NCI-H1436 (cell line): ENCODE measurements at places on chromosomes 6 and 20.

- no peak for DNase-seq
Measured at GRCh38 chr6:41634657-41635056, 3.6 kb upstream of the MDFI start.

DNA sequence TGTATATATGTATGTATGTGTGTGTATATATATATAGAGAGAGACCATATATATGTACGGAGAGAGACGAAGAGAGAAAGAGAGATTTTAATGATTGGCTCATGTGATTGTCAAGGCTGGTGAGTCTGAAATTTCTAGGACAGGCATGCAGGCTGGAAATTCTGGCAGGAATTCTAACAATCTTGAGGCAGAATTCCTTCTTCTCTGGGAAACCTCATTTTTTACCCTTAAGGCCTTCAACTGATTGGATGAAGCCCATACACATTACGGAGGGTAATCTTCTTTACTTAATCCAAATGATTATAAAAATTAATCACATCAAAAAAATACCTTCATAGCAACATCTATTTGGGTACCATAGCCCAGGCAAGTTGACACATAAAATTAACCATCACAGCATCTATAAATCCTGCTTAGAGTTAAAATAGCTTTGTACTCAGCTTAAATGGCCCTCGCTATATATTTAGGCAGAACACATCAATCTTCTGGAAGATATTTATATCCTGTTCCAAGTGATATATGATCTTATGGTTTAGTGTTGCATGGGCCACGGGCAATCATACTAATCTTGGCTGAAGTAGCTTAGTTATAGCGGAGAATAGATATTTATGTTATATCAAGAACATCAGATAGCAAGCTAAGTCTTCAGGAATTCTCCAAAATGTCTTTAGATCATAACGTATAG is 36.6 kb downstream of the ABRACL start:
- no peak for DNase-seq

DNA sequence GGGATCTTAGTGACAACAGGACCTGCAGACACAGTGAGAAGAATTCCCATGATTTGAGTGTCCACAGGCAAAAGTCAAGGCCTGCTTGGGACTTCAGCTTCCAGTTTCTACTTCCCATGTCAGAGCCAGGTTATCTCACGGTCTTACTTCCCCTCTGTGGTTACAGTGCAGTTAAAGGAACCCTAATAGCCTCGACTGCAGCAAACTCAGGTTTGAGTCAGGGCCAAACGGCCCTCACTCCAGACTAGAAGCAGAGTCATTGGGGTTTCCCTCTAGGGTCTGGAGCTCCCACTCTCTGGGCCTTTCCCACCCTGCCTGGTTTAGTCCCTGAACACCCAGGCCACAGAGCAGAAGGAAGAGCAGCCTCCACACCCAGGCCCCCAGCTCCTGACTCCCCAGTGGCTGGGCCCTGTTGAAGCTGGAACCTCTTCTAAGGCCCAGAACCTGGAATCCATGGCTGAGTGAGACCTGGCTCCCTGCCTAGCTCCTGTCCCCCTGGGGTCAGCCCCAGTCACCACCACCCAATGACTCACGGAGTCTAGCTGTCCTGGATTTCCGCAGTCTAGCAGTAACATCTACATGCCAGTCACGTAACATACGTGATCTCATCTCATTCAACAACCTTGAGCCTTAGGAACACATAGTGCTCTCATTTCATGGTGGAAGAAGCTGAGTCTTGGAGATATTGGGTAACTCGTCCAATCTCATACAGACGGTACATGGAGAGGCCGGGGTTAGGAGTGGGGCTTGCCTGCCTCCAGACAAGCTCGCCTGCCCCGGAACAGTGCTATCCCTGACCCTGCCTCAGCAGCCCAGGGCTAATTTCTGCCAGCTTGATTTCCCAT is 9.2 kb upstream of the GHRH start:
- no peak for DNase-seq

GRCh38 chr20:38635721-38636288 is 34.2 kb downstream of the ARHGAP40 start:
- DNase-seq: no peak

DNA sequence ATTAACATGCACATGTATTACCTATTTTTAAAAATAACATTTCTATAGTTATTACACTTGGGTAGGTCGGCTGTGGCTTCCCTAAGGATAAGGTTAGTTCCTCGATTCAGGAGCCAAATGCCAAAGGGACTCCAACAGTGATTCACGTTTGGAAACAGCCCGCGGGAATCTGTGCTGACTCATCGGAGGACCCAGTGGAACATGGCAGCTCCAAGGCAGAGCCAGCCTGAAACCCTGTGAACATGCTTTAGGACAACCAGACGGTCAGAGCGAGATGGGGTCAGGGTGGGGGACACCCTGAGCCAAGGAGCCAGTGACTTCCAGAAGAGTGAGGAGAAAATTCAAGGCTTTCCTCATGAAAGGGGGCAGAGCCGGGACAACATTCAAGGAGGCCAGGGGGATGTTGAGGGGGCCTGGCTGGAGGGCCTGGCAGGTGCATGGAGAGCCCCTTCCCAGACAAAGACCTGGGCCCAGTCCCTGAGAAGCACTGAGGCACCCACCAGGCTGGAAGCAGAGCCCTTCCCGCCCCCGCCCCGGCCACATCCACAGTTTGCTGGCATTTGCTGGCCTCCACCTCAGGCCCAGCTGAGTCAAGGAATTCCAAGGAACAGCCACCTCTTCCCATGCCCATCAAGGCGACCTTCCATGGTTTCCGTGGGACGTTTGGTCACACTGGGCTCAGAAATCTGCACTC is 133.2 kb downstream of the SNX5 start:
- no peak for DNase-seq

- no peak for DNase-seq
Measured at GRCh38 chr20:23268792-23269354, 81.7 kb upstream of the NXT1 start.

DNA sequence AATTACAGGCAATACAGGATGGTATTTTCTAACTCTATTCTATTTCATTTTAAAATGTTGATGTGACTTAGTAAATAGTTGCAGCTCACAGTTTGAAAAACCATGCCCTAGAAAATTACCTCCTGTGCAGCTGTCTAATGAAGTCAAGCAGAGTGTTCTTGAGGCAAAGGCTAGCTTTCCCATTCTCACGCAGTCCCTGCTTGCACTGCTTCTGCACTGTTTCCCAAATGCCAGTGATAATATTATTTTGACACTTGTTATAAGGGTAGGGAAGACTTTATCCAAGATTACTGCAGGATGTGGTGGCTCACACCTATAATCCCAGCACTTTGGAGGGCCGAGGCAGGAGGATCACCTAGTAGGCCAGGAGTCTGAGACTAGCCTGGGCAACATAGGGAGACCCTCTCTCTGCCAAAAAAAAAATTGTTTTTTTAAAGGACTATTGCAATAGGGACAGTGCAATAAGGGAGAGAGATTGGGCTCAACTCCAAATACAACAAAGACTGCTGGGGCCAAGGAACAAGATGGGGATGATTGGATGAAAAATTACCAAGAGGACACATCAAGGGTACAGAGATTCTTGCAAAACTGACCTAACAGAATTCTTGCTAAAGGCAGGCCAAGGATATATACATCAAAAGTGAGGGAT is 196.1 kb downstream of the LY86 start:
- DNase-seq: no peak

- no peak for DNase-seq
Measured at GRCh38 chr6:3026791-3027626, 27.3 kb downstream of the NQO2 start.

GRCh38 chr20:20955892-20956291 is 150.3 kb downstream of the LINC00237 start:
- no peak for DNase-seq

DNA sequence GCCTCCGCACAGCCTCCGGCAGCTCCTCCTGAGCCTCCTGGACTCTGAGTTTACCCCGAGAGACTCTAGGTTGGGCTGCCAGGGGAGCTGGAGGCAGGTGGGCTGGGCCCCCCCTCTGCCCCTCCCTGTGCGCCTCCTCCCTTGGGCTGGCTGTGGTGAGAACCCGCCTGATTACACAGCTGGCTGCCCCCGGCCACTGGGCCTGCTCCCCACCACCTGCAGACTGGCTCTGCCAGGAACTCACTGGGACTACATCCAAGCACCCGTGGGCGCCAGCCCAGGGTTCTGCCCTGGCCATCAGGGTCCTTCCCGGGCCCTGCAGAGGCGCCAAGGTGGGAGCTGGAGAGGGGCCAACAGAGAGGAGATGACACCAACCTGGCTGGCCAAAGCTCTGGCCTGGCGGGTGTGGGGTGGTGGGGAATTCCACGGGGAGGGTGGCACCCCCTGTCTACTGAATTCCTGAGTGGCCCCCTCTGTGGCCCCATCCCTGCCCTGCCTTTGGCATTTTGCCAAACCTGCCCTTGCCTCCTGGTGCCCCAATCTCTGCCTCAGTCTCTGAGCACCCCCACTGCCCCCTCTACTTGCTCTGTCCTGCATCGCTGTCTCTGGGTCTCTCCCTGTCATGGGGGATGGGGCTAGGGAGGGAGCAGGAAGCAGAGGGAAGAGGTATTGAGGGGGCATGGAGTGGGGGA is 21.9 kb upstream of the CDH22 start:
- no peak for DNase-seq

- peak; percentile 29 for DNase-seq
Measured at GRCh38 chr6:142474531-142475289, 172.9 kb downstream of the ADGRG6 start.

- DNase-seq: peak; percentile 2
Measured at GRCh38 chr6:80338201-80338836, 231.8 kb downstream of the BCKDHB start.

- no peak for DNase-seq
Measured at GRCh38 chr20:62744741-62745191, 36.1 kb downstream of the NTSR1 start.

DNA sequence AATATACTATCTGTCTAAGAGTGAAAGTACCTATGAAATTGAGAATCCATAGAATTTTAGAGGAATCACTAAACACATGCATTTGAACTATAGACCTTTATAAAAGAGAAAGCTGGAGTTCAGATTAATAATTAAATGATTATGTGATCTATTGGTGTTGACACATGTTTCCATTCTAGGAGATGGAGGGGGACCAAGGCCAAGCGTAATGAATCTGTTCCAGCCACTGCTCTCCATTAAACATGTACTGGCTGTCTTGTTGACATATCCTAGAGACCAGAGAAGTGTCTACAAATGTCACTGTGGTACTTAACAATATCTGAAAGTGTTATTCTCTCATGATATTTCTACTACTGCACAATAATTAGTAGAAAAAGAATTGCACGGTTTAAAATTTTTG is 432.4 kb downstream of the BMP2 start:
- no peak for DNase-seq

GRCh38 chr20:51570739-51571459 is 28.4 kb upstream of the NFATC2 start:
- DNase-seq: no peak

DNA sequence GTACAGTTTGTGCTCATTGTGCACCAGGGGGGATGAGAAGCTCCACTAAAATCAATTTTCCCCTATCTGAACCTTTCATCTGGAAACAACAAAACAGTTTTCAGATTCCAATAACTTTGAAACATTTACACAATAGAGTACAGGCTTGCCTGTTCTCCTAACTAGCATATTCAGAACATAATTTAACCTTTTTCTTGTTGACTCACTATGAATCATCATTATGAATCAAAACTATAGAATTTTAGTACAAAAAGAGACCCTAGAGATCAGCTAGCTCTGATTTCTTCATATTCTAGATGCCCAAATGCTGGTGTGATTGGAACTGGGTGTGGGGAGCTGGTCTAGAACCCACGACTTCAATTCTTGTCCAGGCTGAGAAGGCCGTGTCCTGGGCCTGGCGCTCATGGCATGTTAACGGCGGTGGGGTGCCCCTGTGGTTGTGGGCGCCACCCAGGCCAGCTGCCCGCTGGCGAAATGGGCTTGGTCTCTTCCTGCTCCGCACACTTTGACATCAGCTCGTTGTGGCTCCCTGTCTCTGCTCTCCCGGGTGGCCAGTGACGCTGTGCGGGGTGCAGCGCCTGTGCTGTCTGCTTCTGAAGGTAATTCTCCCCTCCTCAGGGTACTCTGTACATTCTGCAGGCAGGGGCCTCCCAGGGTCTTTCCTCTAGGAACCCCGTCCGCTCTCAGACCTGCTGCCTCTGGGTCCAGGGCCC is 29.9 kb upstream of the AGPAT4 start:
- no peak for DNase-seq

DNA sequence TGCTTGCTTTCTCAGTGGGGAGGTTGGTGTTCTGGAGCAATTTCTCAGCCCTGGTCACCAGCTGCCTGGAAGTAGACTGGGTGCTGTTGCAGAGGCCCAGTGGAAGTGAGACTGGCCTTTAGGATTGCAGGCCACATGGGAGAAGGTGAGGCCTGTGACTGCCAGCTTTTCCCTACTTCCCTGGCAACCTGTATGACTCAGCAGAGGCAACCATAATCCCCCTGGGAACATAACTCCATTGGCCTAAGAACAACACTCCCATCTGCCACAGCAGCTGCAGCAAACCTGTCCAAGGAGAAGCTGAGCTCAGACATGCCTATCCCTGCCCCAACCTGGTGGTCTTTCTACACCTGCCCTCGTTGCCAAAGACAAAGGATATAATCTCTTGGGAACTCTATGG is 473.5 kb upstream of the SPTLC3 start:
- peak; percentile 22 for DNase-seq

DNA sequence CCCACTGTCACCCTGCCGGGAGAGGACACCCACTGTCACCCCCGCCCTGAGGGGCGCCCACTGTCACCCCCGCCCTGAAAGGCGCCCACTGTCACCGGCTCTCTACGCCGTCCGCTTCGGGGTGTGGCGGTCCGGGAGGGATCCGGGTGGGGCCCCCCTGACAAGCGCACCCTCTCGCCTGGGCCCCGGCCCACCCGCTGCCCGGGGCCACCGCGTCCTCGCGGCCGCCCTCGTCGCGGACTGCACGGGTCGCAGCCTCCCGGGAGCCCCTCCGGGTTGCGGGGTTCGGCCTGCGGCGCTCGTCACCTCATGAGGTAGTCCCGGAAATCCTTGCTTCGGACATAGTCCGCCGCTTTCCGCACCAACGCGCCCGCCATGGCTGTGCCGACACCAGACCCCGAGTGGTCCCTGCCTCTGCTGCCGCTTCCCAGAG is 224 bp downstream of the MPC1 start:
- DNase-seq: no peak

DNA sequence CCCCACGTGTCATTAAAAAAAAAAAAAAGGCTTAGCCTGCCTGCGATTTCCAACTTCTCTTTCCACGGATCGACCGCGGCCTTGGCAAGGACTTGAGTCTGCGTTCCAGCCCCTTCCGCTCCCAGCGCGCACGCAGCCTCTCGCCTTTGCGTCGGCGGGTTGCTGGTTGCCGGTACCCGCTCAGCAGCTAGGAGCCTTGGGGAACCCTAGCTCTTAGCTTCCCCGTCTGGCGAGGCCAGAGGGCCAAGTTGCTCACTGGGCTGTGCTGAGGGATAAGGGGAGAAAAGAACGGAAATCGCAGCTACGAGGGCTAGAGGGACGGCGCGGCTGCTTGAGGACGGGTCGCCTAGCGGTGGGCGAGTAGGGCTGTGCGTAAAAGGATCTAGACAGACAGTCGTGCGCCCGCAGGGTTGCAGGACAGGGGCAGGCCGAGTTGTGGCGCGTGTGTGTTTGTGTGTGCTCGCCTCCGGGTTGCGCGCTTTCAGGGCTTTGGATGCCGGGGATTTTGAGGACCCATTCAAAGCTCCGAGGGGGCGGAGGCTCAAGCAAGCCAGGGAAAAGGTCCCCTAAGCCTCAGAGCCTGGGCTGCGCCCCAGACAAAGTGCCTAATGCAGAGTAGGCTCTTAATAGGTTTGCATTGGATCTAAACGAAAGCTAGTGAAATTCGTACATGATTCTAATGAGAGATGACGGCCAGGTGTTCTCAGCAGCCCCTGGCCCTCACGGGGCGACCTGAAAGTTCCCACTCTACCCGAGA is 40.5 kb upstream of the OSTM1 start:
- DNase-seq: peak; percentile 36
